Osteoblast (primary cell): ENCODE measurements at places on chromosomes 11 and 22. TPM values are rescaled to one million over a fixed set of nuclear protein-coding genes. Genes with fewer than 3 reads are reported as not detected.

The ST13 gene
- total RNA-seq: 231 and 249 TPM in 2 replicates

The ALX4 gene
- total RNA-seq: under 0.01 and 0.29 TPM in 2 replicates

The GGT5 gene
- total RNA-seq: 7.2 and 16.2 TPM in 2 replicates

The PRRG4 gene
- 0.29 and 0.36 TPM in 2 replicates for total RNA-seq

The KRTAP5-8 gene
- 0.36 TPM in 1 of 2 replicates, not detected in the other for total RNA-seq

The MS4A13 gene
- not detected in 2 replicates for total RNA-seq

The OR52H1 gene
- total RNA-seq: 0.29 and 0.36 TPM in 2 replicates

DNA sequence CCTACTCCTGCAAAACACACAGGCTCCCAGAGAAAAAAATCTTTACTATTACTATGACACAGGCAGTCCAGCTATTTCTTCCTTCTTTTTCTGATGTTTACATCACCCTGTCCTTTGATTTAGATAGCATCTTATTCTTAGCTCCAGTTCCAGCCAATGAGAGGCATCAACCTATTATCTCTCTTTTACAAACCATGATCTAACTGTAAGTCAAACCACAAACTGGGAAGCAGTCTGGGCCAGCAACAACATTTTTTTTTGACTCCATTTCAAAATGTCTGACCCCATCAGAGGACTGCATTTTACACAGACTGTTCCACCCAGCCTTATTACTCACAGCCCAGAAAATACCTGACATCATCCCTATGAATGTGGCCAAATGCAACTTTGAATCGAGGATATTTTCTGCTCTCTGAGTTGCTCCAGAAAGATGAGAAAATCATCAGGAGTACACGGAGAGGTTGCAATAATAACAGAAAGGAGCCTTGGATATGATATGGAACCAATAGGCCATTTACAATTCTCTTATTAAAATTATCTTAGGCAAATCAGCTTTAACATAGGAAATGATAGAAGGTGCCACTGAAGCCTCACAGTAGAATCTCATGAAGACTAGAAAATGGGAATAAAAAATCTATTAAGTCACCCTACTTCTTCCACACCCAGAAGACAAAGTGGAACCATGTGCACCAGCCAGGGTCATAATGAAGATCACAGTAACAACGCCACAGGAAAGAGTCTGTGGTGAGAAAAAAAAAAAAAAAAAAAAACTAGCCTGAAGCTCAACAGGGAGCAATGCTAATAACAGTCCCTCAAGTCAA lies 21.2 kb downstream of the TBRG1 start:
- H3K27me3 ChIP-seq: no peaks in the 10 kb centered on the region
- H3K4me3 ChIP-seq: no peak overlapping the region
- no peaks in the 10 kb centered on the region for H3K36me3 ChIP-seq
- H3K4me1 ChIP-seq: peaks cover 24% of the 10 kb centered on the region

DNA sequence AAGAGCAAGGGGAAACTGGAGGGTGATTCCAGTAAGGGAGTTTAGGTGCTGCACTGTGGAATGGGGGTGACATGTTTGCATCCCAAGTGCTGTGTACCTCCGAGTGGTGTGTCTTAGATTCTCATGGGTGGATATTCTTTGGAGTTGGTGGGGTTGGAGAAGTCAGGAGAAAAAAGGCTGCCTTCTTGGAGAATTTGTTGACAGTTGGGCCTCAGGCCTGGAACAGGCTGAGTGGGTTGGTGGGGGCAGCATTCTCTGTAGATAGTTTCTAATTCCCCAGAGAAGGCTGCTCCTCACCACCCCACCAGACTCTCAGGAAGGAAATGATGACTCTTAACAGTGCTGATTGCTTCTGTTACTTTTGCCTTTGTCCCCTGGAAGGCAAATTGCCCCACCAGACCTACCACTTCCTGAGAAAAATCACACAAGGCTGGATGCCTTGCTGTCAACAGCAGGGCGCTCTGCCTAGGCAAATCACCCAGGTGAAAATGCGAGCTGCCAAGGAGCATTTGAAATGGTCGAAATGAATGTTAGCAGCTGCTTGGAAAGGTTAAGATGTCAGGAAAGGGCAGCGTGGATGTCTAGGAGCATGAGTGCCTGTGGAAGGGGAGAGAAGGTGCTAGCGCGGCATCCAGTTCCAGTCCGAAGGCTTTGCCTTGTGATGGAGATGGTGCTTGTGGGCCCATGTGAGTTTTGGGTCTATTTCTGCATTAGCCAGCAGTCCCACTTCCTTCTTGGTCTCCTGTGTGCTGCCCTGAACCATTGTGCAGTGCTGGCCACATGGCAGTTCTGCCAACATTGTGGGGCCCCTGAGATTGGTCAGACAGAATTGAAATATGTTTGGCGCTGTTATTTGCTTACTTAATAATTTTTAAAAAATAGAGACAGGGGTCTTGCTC lies 29.7 kb upstream of the SORL1-AS1 start:
- no peak overlapping the region for H3K27ac ChIP-seq
- no peak for DNase-seq
- H3K36me3 ChIP-seq: no peaks in the 10 kb centered on the region
- H3K4me1 ChIP-seq: no peaks in the 10 kb centered on the region

DNA sequence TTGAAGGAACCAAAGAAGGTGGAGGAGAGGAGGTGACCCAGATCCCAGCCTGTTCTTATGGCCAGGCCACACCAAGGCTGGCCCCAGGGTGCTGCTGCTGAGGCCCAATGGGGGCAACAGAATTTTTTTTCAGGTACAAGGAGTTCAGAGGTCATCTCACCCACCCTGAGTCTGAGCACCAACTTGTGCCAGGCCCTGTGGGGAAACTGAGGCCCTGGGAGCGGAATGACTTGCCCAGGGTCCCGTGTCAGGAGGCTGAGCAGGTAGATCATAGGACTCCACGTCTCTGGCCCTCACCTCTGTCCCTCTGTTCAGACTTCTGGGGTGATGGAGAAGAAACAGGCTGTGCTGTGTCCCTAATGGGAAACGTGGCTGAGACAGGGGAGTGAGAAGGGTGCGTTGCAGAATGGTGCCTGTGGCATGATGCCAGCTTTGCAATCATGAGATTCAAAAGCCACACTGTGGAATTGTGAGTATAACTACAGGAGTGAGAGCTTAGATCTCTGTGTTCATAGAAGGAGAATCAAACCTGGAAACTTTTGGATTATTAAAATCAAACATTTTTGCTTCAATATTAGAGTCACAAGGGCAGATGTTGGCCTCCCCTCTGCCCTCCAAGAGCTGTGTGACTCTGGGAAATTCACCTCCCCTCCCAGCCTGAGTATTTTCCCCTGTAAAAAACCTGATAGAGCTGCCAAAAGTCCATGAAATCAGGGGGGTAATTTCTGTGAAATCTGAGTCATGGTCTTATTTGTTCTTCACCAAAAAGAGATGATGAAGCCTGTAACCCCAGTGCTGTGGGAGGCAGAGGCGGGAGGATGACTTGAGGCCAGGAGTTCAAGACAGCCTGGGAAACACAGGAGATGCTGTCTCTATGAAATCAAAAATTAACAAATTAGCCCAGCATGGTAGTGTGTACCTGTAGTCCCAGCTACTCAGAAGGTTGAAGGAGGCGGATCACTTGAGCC lies 874 bp downstream of the APOL1 start:
- no peaks in the 10 kb centered on the region for H3K36me3 ChIP-seq
- H3K4me1 ChIP-seq: peaks cover 19% of the 10 kb centered on the region
- DNase-seq: no peak
- peak overlapping the region; percentile 70 for H3K4me3 ChIP-seq
- H3K27ac ChIP-seq: no peak overlapping the region

DNA sequence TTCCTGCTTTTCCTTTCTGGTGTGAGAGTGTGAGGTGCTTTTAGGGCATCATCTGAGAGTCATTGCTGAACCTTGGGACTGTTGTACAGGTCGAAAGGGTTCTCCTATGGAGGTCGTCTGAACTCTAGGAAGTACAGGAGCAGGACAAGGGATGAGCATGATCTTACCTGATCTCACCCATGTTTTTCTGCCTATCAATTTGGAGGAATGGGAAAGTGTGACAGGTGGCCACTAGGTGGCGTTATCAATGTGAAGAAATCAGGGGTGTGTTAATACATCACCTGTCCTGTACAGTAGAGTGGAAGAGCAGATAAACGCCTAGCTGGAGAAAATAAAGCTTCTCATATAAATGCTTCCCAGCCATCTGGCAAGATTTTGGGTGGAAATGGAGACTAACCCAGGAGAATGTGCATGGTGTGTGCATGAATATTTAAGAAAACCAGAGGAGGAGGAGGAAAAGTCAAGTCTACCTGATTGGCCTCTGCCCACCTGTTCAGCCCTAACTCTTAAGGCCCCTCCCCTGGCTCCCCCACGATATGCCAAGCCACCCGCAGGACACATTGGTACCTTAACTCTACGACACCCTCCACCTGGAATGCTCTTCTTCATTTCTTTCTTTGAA lies 72.0 kb upstream of the NARS2 start:
- H3K27ac ChIP-seq: no peak overlapping the region
- peaks cover 6% of the 10 kb centered on the region for H3K4me1 ChIP-seq
- H3K36me3 ChIP-seq: no peaks in the 10 kb centered on the region
- H3K27me3 ChIP-seq: peaks cover 2% of the 10 kb centered on the region
- DNase-seq: no peak
- no peak overlapping the region for H3K4me3 ChIP-seq

DNA sequence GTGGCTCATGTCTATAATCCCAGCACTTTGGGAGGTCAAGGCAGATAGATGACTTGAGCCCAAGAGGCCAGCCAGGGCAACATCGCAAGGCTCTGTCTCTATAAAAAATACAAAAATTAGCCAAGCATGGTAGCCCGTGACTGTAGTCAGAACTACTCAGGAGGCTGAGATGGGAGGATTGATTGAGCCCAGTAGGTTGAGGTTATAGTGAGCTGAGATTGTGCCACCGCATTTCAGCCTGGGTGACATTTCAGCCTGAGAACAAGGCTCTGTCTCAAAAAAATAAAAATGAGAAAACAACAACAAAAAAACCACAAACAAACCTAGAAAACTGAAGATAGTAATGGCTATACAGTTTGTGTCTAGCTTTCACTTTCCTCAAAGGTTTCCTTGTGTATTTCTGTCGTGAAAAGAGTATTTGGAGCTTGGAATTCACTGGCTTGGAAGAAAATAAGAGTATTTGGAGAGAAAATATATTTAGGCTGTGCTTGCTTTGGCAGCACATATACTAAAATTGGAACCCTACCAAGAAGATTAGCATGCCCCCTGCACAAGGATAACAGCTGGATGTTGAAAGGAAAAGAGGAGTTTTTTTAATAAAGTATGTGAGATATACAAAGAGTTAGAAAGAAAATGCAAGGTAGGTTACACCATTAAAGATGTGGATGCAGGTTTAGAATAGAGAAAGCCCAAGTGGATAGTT lies 3.9 kb upstream of the BIRC3 start:
- no peaks in the 10 kb centered on the region for H3K27me3 ChIP-seq
- no peaks in the 10 kb centered on the region for H3K36me3 ChIP-seq
- H3K4me3 ChIP-seq: peak overlapping the region; percentile 63
- DNase-seq: no peak
- peaks cover 12% of the 10 kb centered on the region for H3K4me1 ChIP-seq

DNA sequence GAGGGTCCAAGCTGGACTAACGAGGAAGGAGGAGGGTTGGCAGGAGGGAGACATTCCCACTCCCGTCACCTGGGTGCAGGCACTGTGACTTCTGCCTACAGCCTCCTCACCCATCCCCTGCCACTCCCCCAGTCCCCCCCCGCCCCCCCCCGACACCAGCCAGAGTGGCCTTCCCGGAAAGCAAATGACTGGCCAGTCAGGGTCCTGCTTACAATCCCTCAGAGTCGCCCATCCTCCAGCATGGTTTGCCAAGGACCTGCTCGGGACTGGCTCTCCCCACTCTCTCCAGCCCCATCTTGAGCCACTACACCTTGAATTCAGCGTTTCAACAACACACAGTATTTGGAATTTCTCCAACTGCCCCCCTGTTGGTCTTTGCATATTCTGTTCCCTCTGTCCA lies 59.6 kb downstream of the THAP12 start:
- H3K27me3 ChIP-seq: peaks cover 27% of the 10 kb centered on the region
- no peak overlapping the region for H3K4me3 ChIP-seq
- H3K36me3 ChIP-seq: no peaks in the 10 kb centered on the region
- H3K27ac ChIP-seq: no peak overlapping the region

DNA sequence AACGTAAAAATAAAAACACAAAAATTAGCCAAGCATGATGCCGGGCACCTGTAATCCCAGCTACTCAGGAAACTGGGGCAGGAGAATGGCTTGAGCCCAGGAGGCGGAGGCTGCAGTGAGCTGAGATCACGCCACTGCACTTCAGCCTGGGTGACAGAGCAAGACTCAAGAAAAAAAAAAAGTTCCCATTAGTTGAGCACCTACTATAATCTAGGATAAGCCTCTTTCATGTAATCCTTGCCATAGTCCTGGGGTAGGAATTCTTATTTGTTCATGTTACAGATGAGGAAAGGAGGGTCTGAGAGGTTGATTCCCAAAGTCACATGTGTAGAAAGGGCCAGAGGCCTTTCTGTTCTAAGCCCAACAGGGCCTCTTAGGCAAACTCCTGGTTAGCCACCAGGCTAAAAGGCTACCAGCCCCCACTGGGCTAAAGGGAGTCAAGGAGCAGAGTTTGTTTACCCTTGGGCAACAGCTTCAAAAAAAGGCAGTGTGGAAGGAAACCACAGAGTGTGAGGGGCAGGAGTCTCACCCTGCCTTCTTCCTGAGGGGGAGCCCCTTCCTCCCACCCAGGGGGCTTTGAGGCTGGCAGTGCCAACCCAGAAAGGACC lies 21.6 kb upstream of the CSNK1E start:
- DNase-seq: peak; percentile 67
- no peaks in the 10 kb centered on the region for H3K36me3 ChIP-seq
- H3K4me3 ChIP-seq: no peak overlapping the region
- no peak overlapping the region for H3K27ac ChIP-seq
- H3K4me1 ChIP-seq: peaks cover 8% of the 10 kb centered on the region

DNA sequence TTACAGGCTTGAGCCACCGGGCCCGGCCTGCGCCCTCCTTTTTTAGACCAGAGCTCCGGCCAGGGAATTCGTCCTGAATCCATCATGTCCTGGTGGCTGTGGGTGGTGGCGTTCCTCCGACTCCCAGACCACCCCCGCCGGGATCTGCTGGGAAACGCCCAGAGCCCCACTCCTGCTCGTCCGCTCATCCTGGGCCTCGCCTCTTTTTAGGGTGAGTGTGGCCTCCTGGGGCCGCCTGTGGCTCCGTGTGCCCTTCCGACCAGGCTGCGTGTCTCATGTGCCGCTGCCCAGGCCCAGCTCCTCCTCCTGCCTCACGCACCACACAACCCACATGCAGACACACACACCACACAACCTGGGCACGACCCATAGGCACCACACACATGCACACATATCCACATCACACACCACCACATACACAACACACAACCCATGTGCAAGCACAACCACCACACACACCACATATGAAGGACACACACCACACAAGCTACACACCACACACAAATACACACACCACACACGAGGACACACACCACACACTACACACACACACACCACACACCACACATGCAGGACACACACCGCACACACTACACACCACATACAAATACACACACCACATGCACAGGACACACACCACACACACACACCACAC lies 946.2 kb downstream of the BRD1 start:
- no peak for DNase-seq
- no peak overlapping the region for H3K27ac ChIP-seq
- no peak overlapping the region for H3K4me3 ChIP-seq
- no peaks in the 10 kb centered on the region for H3K27me3 ChIP-seq

GRCh38 chr11:118842369-118842768 lies 41.3 kb upstream of the CXCR5 start:
- no peak overlapping the region for H3K27ac ChIP-seq
- DNase-seq: no peak
- peaks cover 6% of the 10 kb centered on the region for H3K4me1 ChIP-seq
- no peak overlapping the region for H3K4me3 ChIP-seq
